ENCODE measurements at places on chromosomes 1 and 21. TPM values are rescaled to one million over a fixed set of nuclear protein-coding genes. Genes with fewer than 3 reads are reported as not detected.

Gene RHCE
- not detected for total RNA-seq

Gene ELAVL4
- not detected for total RNA-seq

Gene TEX35
- total RNA-seq = not detected

Gene OPTC
- total RNA-seq = not detected

Gene AGMAT
- total RNA-seq = 0.83 TPM

Gene GNG12
- total RNA-seq = 139 TPM

- no peak for DNase-seq
These were observed 415.7 kb downstream of the USP25 start for GRCh38 chr21:16145479-16145878.

DNA sequence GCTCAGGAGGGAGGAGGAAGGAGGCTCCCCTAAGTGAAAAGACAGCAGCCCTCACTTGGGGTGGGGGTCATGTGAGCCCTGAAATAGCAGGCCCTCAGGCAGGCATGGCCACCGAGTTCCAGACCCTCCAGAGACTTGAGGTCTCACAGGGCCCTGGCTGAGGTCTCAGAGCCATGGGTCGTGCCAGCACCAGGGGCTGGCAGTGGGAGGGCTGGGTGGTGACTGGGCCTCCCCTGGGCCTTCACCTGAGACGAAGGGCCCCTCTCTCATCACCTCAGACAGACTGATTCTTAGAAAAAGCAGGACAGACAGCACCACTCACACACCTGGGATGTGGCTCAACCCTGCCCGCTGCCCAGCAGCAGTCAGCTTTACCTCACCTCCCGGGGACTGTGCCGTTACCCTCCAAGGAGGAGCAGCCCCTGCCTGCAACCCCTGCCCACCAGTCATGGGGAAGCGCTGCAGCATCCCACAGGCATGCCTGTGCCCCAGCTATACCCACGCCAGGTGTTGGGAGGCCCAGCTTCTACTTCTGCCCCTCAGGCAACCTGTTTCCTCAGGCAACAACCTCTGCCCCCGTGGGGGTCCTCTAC is 42.6 kb upstream of the LRP8 start:
- DNase-seq = no peak

DNA sequence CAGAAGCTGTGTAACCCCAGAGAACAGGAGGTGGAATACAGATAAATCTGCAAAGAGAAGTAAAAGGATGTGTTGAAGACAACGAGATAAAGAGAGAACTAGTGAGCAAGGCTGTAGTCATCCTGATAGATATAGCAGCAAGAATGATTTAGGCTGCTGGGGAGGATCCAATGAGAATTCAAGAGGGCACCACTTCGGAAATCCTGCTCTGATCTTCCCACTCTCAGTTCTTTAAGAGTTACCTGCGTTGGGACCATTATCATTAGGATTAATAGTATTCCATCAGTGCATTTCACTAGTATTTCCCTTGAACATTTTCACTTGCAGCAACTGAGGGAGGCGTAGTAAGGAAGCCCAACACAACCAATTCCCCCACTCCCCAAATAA is at the start of gene BRINP3:
BRINP3 (minus strand) TSS at position 103 of the 387 bp plus-strand sequence.
- DNase-seq = no peak

GRCh38 chr1:32830092-32830852 is 12.8 kb downstream of the S100PBP start:
- no peak for DNase-seq

DNA sequence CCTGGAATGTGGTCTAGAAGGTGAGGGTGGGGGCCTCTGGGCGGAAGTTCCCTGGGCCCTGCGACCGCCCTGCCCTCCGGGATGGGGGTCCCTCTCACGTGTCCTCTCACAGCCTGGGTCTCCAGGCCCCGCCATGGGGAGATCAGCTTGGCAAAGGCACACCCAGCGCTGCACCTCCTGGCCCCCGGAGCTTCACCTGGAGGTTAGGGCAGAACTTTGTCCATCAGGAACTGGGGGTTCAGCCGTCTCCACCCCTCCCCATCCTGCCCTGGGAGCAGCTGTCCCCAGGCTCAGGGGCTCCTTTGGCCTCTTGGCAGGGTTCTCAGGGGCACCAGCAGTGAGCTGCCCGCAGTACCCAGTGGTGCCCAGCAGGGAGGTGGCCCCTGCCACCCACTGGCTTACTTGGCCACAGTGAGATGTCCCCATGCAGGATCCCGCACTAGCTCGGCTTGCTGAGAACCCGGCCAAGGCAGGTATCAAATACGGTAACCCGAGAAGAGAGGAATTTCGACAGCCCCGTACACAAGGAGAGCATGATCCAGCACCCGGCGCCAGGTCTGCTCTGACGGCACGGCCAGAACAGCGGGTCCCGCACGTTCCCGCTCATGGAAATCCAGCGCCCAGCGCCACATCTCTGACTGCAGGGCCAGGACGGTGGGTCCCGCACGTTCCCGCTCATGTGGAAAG is 36.7 kb downstream of the RRP1 start:
- no peak for DNase-seq

GRCh38 chr1:4660917-4661594 is 6.6 kb downstream of the AJAP1 start:
- no peak for DNase-seq

- no peak for DNase-seq
These were observed 38.3 kb upstream of the MAP10 start for GRCh38 chr1:232766904-232767303.

- DNase-seq = peak; percentile 58
These were observed 22.7 kb downstream of the PGM1 start for GRCh38 chr1:63615768-63616420.

- DNase-seq = no peak
These were observed 708 bp downstream of the CDA start for GRCh38 chr1:20589331-20590278.

- DNase-seq = no peak
These were observed 55.5 kb downstream of the CASQ2 start for GRCh38 chr1:115712911-115713609.

GRCh38 chr1:156664046-156664766 is 13.0 kb downstream of the NES start:
- DNase-seq = no peak

DNA sequence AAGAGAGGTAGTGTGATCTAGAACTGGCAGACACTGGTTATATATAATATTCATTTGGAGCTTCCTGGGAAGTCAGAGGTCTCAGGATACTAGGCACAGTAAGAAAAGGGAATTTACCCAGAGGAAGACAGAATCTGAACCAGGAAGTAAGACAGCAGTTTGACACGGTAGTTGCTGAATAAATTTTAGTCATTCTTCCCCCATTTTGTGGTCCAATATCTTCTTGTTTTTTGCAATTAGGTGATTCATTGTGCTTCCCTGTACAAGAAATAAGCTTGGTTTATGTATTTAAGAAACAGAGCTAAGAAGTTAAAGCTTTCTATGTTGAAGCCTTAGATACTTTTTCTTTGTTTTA is 1.3 kb downstream of the TMEM167B start:
- DNase-seq = peak; percentile 33

GRCh38 chr1:163737261-163737660 is 415.5 kb downstream of the NUF2 start:
- DNase-seq = no peak

DNA sequence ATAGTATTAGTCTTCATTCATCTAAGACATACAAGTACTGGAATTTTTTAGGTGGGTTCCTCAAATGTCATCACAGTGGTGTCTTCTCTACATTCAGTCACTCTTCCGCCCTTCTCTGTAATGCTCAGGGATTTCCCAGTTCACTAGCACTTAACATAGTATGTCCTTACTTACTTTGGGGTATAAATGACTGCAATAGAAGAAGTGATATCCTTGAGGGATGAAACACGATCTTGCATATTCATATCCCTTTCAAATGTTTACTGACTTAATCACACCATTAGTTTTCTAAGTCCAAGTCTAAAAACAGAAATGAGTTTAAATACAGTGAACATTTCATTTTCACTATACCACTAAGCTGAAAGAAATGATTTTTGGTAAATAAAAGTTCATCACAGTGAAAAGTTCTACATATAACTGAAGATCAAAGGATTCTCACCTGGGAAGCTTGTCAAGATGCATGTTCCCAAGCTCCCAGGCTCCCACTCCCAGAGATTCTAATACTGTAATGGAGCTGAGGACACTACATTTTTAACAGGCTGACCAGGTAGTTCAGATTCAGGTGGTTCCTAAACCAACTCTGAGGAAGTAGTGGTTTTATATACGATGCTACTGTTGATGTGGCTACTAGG is 29.7 kb downstream of the MRPL39 start:
- no peak for DNase-seq

GRCh38 chr1:245995474-245995873 is 511.6 kb downstream of the SMYD3 start:
- no peak for DNase-seq

All from mammary epithelial cell (primary cell).